Fibroblast of skin of right biceps (primary cell): ENCODE measurements at places on chromosomes 13 and 19.
A peak's percentile ranks its signal among the peaks of the same experiment; 100 is the strongest.

DNA sequence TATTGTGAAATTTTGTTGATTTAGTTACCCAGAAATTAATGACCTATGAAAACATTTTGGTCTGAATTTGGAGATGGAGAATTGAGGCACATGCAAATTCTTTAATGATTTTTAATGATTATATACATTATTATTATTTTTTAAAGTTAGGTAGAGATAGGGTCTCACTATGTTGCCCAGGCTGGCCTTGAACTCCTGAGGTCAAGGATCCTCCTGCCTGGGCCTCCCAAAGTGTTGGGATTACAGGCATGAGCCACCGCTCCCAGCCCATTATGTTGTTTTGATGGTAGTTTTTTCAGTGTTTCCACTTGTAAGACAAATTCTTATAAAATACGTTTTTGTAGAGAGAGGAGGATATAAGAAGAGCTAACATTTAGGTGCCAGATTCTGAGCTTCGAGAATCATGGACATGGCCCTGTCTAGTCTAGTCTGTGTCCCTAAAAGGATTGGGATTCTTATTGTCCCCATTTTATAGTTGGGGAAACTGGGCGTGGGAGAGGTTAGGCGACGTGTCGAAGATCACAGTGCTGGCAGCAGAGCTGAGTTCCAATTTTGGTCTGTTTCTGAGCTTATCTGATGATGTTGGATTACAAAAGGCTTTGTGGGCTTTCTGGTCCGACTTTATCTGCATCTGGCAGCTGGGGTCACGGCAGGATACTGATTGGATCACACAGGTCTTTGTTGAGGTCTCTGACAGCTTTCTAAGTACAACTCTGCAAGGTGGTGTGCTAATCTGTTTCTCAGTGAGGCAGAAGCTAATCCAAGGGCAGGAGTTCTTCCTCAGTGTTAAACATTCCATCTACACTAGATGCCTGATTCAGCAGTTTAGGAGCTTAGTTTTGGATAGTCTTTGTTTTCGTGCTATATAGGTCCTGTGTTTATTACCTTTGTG lies 7.5 kb upstream of the WDR88 start:
- DNase-seq: no peak

DNA sequence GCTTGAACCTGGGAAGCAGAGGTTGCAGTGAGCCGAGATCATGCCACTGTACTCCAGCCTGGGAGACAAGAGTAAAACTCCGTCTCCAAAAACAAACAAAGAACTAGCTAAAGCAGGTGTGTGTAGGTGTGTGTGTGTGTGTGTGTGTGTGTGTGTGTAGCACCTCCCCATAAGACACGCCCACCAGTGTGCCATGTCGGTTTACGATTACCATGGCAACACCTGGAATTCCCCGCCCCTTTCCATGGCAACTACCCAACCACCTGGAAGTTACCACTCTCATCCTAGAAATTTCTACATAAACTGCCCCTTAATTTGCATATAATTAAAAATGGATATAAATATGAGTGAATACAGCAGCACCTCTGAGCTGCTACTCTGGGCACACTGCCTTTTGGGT lies 80.9 kb upstream of the ADGRE5 start:
- DNase-seq: no peak

- no peak for DNase-seq
Observed at GRCh38 chr13:82688400-82688994, 1193.8 kb downstream of the SLITRK1 start.

DNA sequence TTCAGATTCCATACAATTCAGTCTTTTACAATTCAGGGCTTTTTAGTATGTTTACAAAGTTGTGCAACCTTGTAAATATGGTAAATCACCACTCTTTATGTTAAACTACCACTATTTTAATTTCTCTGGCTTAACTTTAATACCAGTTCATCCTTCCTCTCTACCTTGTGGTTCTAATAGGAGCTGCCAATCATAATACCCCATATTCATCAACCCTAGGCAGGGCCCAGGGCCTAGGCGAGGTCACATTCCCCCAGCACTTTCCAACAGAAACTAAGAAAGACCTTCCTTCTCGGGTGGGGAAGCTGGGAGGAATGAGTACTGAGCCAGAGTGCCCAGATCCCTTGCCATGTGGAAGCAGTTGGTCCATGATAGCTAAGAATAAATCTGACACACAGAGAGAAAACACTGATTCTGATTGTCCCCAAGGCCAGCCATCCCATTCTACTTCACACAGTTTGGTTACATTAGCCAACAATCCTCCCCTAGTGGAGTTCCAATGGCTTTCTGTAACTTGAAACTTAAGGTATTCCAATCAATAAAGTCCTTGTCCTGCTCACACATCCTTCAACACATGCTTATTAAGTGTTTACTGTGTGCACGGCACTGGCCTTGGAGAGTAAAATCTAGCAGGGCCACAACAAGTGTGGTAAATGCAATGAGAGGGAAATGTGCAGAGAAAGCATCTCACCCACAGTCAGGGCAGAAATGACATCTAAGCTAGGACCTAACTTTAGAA lies 76.8 kb downstream of the NUFIP1 start:
- DNase-seq: no peak

DNA sequence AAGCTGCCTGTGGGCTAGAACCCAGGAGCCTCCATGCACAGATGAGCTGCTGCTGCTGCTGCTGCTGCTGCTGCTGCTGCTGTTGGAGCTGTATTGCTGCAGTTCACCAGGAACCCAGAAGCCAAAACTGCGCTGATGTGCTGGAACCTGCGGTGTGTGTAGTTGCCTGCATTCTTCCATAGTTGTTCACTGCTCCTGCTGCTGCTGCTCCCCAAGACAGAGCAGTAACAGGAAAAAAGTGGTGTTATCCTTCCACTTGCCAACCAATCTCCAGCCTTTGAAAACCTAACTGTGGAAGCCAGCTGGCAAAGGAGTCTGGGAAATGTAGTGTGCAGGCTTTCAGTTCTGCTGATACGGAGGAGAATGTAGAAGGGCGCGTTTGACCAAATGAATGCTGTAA lies 37.9 kb downstream of the ARHGAP35 start:
- DNase-seq: peak; percentile 78

DNA sequence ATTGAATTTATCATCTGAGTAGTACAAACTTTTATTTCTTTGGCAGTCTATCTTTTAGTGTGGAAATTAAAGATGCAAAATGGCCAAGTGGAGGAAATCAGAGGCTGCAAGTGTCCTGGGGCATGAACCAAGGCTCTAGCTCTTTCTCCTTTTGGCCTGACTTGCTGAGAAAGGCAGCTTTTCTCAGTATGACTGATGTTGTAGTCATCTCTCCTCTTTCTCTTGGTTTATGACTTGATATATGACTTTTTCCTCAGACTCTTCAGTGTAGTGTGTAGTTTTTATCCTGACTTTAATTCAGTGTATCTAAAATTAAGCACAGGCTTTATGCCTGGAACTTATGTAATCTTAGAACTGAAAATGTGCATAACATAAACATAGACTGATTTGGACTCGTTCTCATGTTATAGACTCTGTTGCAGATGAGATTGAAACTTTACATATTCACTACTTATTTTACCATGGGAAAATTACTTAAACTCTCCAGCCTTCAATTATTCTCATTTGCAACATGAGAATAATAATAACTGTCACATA lies 65.7 kb downstream of the SLITRK5 start:
- no peak for DNase-seq

DNA sequence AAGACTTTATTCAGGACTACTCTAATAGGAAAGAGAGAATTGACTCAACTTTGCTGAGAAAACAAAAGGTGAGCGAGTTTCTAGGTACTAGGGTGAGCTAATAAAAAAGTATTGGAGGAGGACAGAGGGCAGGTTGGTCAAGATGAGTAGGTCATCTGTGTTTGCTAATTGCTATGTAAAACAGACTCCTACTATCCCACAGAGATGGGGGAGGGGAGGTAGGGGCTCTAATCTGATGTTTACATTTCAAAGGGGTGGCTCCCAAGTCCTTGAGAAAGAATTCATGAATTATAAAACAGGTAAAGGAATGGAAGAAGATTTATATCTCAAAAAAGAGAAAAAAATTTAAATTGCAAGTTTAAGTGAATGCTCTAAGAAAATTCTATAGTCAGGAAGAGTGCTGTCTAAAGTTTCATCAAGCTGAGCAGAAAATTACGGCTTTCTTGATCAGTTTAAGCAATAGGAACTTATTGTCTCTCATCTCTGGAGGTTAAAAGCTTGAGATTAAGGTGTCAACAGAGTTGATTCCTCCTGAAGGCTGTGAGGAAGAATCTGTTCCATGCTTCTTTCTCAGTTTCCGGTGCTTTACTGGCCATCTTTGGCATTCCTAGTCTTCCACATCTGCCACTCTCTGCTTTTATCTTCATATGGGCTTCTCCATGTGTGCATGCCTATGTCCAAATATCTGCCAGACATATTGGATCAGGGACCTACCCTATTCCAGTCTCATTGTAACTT lies 790.3 kb downstream of the SLITRK5 start:
- no peak for DNase-seq

- no peak for DNase-seq
Observed at GRCh38 chr13:46179491-46179908, 2.5 kb downstream of the LCP1 start.

- DNase-seq: no peak
Observed at GRCh38 chr13:112453874-112454647, 77.9 kb downstream of the SPACA7 start.

DNA sequence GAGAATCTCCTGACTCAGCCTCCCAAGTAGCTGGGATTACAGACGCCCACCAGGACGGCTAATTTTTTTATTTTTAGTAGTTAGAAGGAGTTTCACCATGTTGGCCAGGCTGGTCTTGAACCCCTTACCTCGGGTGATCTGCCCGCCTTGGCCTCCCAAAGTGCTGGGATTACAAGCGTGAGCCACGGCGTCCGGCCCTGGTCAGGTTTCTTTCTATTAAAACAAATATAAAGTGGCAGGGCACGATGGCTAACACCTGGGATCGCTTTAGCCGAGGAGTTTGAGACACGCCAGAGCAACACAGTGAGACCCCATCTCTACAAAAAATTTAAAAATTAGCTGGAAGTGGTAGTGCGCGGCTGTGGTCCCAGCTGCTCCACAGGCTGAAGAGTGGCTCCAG lies 1.5 kb upstream of the MED25 start:
- DNase-seq: no peak

GRCh38 chr19:30237140-30237539 lies 135.0 kb upstream of the ZNF536 start:
- DNase-seq: no peak

DNA sequence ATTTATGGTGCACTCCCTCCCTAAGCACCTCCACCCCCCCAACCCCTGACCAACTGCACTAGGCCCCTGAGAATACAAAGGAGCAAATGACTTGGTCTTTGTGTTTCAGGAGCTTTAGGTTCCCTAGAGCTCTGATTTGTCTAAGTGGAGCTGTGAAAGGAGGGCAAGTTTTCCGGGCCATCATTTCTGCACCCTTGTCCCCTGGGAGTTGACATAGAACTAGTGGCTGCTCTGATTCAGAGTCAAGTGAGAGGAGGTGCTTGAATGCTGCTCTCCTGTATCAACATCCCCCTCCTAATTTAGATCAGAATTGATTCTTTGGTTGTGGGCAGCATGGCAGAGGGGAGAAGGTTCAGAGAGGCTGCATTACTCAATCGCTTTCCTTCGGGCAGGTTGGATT lies 391.6 kb downstream of the KCNRG start:
- DNase-seq: no peak

DNA sequence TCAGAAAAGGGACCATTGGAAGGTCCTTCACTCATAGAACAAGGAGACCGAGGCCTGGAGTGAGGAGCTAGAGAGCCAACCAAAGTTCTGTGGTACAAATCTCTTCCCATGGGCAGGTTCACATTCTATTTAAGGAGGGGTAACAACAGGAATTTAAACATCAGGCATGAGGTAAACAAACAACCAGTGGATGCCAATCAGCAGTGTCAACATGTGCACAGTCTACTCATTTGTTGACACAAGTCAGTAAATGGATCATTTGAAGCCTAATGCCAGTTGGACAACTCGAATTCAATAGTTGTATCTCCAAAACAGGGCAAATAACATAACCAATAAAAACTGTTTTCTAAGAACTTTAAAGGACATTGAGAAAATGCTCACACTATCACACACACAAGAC lies 6.3 kb upstream of the DOCK9 start:
- no peak for DNase-seq

DNA sequence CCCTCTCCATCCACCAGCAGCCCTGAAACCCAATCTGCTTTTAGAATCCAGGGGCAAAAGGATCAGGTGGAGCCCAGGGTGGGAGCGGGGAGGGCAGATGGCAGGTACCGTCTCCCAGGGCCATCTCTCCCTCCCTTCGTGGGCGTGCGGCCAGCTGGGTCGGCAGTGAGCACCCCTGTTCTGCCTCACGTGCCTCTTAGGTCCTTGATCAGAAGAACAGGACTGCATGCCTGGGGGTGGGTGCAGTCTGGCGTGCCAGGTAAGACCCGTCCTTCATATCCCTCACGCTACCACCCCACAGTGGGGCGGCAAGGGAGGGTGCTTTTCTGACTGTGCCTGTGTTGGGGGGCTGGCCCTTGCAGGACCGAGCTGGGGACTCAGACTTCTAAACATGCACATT lies 2.0 kb downstream of the SLC8A2 start:
- no peak for DNase-seq
